ENCODE measurements at places on chromosomes 4 and X.

GRCh38 chr4:74874753-74875367 lies 58.1 kb upstream of the PARM1 start:
- no peak for DNase-seq

DNA sequence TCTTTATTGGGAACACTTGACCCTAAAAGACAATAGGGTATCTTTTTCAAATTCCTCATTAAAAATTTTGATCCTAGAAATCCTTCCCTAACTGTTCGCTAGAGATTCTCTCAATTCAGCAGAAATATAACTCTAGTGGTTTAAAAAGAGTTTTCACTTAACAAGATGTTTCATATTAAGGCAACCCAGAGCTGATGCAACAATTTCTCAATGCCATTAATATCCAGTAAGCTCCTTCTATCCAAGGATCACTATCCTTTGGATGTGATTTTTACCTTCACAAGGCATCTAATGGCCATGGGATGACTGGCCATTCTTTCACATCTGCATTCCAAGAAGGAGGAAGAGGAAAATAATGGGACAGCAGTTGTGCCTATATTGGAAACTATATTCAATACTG lies 183.4 kb downstream of the ANKRD50 start:
- no peak for DNase-seq

DNA sequence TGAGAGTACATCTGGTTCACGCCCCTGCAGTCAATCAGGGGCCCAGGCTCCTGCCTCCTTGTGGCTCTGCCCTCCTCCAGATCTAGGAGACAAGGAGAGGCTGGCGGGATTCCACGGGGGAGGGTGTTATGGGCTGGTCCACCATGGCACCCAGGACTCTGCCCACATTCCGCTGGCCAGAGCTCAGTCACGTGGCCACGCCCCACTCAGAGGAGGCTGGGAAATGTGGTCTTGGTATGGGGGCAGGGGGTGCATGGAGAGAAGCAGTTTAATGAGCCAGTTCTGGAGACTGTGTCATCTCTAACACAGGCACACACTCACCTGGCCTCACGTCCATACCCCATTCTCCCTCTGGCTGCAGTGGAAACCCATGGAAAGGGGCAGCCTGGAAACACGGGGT lies 31.5 kb upstream of the PSAPL1 start:
- no peak for DNase-seq

- DNase-seq = no peak
Measured at GRCh38 chr4:73187325-73187724, 71.3 kb downstream of the ANKRD17 start.

GRCh38 chrX:86806786-86807185 lies 658.5 kb downstream of the DACH2 start:
- no peak for DNase-seq

DNA sequence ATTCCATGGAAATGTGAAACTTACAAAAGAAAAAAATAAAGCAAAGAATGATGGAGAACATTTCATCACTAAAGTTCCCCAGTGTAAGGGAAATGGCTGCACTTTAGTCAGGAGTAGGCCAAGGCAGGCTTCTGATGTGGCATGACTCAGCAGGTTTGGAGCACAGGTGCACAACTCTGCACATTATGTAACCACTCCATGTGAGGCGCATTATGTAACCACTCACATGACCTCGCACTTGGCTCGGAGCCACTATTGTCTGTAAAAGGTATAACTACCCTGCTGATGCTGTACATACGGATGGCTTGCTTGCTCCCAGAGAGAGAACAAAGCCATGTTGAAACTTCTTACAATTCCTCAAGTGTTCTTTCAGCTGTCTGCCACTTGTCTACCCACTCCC lies 727.6 kb downstream of the TRAM1L1 start:
- DNase-seq = no peak

- no peak for DNase-seq
Measured at GRCh38 chr4:138761638-138762220, 253.9 kb upstream of the NOCT start.

DNA sequence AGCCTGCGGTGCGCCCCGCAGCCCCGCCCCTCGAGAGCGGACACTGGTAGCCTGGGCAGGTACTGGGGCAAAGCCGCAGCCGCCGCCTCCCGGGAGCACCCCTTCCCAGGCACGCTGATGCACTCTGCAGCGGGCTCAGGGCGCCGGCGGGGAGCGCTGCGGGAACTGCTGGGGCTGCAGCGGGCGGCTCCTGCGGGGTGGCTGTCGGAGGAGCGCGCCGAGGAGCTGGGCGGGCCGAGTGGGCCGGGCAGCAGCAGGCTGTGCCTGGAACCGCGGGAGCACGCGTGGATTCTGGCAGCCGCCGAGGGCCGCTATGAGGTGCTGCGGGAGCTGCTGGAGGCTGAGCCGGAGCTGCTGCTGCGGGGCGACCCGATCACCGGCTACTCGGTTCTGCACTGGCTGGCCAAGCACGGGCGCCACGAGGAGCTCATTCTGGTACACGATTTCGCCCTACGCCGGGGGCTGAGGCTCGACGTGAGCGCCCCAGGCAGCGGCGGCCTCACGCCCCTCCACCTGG lies 401 bp downstream of the SOWAHD start:
- no peak for DNase-seq

GRCh38 chr4:186587416-186588018 lies 32.1 kb upstream of the MTNR1A start:
- peak; percentile 3 for DNase-seq

Data from stimulated activated CD8-positive, alpha-beta memory T cell treated with anti-CD3 and anti-CD28 coated beads, Interleukin-15, amount 100 ng/mL, for 48 hours (primary cell).